GM13976 (cell line): ENCODE measurements at places on chromosomes 12 and 14.

GRCh38 chr12:110943373-110943772 lies 23.0 kb upstream of the MYL2 start:
- DNase-seq = no peak

DNA sequence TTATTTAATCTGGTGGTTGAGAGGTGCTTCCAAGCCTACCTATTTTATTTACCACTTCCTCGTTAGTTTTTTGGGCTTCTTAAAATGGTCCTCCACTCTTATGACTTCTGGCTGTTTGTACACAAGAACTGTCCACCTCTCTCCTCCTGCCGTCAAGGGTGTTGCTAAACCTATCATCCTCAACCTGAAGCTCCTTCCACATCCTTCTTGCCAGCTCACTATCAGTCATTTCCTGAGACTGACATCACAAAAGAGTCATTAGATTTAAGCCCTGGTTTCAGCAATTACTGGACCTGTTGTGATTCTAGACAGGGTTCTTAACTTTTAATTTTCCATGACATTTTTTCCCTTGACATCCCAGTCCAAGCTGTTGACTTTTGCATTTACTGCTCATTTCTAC lies 91.9 kb downstream of the BICD1 start:
- DNase-seq = no peak

GRCh38 chr12:52913431-52913821 lies 8.6 kb upstream of the KRT8 start:
- DNase-seq = no peak

DNA sequence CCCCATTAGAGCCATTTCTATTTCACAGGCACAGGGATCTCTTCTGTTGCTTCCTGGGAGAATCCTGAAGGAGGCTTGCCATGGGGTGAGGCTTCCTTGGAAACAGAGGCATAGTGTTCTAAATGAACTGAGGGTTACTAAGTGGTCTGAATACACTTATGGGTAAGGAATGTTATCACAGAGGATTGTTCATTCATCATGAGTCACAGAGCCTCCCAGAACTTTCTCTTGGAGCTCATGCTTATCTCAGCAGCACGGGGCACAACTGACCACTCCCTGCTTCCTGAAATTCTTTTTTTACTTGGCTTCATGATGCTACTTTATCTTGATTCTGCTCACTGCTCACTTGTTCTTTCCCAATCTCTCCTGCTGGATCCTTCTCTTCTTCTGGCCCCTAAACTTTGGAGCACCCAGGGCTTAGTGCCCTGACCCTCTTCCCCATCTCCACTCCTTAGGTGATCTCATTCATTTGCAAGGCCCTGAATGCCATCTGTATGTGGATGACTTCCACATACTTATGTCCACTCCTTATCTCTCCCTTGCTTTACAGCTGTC lies 57.9 kb downstream of the ANO6 start:
- no peak for DNase-seq

- no peak for DNase-seq
Measured at GRCh38 chr14:31405599-31406232, 14.6 kb downstream of the HEATR5A start.

GRCh38 chr12:57730336-57731067 lies 8.0 kb downstream of the AGAP2 start:
- no peak for DNase-seq

- no peak for DNase-seq
Measured at GRCh38 chr12:6376079-6376869, 911 bp upstream of the SCNN1A start.

GRCh38 chr14:104405360-104406226 lies 174.0 kb upstream of the C14orf180 start:
- no peak for DNase-seq

DNA sequence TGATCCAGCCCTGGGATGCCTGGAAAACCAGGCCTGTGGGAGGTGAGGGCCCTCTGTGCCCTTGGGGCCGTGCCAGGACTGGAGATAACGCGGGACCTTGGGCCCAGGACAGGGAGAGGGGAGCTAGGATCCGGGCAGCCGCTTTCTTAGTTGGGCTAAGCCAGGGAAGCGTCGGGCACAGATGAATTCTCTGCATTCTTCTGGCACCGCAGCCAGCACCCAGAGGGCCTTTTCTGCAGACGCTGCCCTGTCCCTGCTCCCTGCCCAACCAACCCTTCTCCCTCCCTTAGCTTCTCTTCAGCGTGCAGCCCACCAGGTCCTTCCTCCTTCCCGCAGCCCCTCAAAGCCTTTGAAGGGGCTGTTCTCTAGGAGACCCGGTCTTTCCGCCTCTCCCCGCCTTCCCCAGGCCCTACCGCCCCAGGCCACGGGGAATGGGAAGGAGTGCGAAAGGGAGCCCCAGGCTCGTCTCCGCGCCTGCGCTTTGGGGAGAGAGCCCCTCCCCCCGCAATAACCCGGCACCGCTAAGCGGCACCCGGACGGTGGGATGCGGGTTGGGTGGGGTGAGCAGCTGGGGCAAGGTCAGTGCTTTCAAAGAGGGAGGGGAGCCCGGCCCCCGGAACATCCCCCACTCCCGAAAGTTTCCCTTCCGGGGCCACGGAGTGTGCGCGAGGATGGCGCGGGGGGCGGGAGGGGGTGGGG lies 663 bp downstream of the NCKAP5L start:
- peak; percentile 77 for DNase-seq

DNA sequence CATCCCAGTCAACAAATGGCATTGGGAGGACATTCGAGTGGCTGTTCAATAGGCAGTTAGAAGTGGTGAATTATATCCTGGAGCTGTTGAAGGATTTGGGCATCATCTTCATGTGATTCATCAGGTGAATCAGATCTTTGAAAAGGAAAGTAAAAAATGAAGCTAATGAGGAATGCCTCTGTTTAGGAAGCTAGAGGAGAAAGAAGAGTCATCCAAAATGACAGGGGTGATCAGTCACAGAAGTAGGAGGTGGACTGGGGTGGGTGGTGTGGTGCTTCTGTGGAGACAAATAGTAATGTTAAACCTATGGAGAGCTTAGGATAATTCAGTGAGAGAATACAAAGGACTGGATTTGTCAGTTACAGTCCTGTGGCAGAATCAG lies 32.7 kb downstream of the DIP2B start:
- DNase-seq = no peak

- no peak for DNase-seq
Measured at GRCh38 chr14:65065719-65066118, 36.6 kb downstream of the MAX start.
